Activated CD8-positive, alpha-beta T cell treated with anti-CD3 and anti-CD28 coated beads for 36 hours (primary cell): ENCODE measurements at places on chromosomes 4 and X.

DNA sequence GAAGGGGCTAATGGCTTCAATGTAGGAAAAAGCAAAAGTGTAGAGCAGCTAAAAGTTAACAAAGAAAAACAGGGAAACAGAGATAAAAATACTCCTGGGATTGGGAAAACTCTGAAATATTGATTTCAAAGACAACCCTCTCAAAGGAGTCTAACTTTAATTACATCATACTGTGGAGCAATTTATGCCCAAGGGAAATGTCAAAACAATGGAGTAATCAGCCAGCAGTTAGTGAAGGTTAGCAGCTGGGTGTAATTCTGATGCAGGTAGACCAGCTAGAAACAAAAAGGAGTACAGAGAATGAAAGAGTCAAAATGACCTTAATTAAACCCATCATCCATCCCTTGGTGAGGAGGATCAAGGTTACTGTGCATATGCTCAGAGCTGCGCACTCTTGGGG lies 169.0 kb downstream of the ADAM29 start:
- no peaks in the 10 kb centered on the region for H3K4me1 ChIP-seq
- H3K27ac ChIP-seq, result no peak overlapping the region
- H3K27me3 ChIP-seq, result no peaks in the 10 kb centered on the region
- DNase-seq, result no peak
- H3K4me3 ChIP-seq, result no peak overlapping the region

DNA sequence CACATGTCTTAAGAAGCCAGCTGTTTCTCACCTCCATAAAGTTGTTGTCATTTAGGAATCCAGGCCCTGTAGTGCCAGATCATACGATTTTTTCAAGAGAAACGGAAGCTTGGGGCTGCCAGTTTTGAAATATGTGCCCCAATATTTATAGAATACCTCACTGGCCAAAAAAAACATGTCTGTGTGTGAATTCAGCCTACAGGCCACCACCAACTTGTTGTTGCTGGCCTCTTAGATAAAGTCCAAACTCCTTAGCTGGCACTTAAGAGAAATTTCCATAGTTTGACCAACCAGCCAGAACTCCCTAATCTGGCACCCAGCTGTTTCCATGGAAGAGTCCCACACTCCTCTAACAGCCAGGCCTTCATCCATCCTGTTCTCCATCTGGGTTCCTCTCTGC lies 74.1 kb downstream of the WDR19 start:
- H3K4me1 ChIP-seq, result no peaks in the 10 kb centered on the region
- no peaks in the 10 kb centered on the region for H3K36me3 ChIP-seq
- H3K27ac ChIP-seq, result no peak overlapping the region
- DNase-seq, result no peak

DNA sequence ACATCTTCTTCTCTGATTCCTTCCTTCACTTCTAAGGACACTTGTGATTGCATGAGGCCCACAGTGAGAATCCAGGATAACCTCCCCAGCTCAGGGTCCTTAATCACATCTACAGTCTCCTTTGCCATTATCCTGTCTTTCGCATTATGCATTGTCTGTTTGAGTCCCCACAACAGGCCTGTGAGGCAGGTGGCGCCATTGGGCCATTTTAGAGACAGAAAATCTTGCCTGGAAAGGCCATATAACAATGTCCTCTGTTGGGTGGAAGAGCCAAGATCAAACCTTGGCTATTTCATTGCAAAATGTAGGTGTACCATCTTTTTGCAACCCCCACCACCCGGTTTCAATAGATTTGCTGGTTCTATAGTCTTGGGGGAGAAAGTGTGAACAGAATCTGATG lies 11.8 kb upstream of the DCUN1D4 start:
- H3K4me1 ChIP-seq, result peaks cover 1% of the 10 kb centered on the region
- no peak overlapping the region for H3K4me3 ChIP-seq
- H3K27ac ChIP-seq, result no peak overlapping the region
- H3K27me3 ChIP-seq, result peaks cover 10% of the 10 kb centered on the region
- no peaks in the 10 kb centered on the region for H3K36me3 ChIP-seq
- DNase-seq, result peak; percentile 80

DNA sequence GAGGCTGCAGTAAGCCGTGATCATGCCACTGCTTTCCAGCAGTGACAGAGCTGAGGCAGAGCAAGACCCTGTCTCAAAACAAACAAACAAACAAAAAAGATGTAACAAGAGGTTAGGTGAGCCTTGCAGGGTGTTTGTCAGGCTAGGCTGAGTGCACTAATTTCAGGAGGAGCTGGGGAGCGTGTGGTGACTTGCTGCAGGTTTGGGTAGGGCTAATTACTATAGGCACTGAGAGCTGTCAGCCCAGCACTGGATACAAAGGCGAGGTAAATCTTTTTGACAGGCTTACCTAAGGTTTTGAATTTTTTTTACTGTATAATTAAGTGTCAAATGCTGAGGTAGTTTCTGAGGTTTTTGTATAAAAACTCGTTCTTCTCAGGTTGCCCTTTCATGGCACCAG lies 29.8 kb upstream of the SH3D19 start:
- no peak overlapping the region for H3K27ac ChIP-seq
- H3K4me1 ChIP-seq, result no peaks in the 10 kb centered on the region
- H3K4me3 ChIP-seq, result no peak overlapping the region
- H3K27me3 ChIP-seq, result peaks cover 20% of the 10 kb centered on the region
- no peak for DNase-seq

DNA sequence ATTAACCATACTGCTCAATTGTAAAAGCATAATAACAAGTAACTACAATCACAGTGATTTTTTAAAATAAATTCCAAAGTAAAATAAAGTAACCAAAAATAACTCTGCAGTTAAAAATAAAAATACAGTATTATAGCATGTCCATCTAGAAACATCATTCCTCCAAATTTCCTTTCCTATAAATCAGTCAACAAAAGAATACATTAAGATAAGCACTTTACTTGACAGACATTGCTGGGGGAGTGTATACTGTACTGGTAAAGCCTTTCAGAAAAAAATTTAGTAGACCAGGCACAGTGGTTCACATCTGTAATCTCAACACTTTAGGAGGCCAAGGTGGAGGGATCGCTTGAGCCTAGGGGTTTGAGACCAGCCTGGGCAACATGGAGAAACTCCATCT lies 91.1 kb downstream of the LRBA start:
- H3K27ac ChIP-seq, result no peak overlapping the region
- DNase-seq, result no peak
- no peak overlapping the region for H3K4me3 ChIP-seq
- H3K4me1 ChIP-seq, result no peaks in the 10 kb centered on the region
